ENCODE measurements at places on chromosomes 3 and 15. TPM values are rescaled to one million over a fixed set of nuclear protein-coding genes. Genes with fewer than 3 reads are reported as not detected.
A peak's percentile ranks its signal among the peaks of the same experiment; 100 is the strongest.

The PATL2 gene
- total RNA-seq: not detected

GRCh38 chr3:168828943-168829342 is 733.2 kb upstream of the GOLIM4 start:
- no peak for DNase-seq

GRCh38 chr15:61501815-61502389 is 272.8 kb upstream of the RORA start:
- no peak for DNase-seq

GRCh38 chr3:188270423-188270972 is 116.5 kb downstream of the LPP start:
- DNase-seq: no peak

The VIPR1 gene
- total RNA-seq: 0.35 TPM

The XCR1 gene
- total RNA-seq: not detected

The FAM3D gene
- not detected for total RNA-seq

DNA sequence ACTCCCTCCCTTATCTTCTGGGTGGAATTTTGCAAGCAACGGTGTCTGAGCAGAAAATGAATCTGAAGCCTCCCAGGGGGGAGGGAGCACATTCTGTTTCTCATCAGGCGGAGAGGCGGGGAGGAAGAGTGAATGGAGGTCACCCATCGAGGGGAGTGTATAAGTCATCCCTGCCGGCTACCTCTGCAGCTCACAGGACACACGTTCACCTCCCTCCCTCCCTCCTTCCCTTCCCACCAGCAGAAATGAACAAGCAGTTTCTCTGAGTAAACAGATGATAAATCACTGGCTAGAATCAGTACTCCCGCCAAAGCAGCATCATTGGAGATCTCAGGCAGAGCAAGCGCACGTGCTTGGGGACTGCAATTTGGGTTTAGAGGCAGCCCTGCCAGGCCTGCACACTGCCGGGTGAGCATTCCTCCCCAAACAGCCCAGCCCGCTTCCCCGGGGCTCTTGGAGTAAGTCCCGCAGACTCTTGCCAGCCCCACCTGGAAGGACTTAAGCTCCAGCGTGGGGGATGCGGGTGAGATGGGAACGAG is 38.3 kb downstream of the CPN2 start:
- no peak for DNase-seq

- DNase-seq: no peak
These were observed 1.4 kb downstream of the CD200R1 start for GRCh38 chr3:112973325-112974177.

The ALDH1L1 gene
- total RNA-seq: 0.46 TPM

- DNase-seq: no peak
These were observed 44.3 kb upstream of the ATP2B2 start for GRCh38 chr3:10549617-10550230.

- peak; percentile 3 for DNase-seq
These were observed 92.0 kb downstream of the SNRK start for GRCh38 chr3:43378066-43378935.

GRCh38 chr3:196553551-196553950 is 14.8 kb downstream of the WDR53 start:
- DNase-seq: no peak

DNA sequence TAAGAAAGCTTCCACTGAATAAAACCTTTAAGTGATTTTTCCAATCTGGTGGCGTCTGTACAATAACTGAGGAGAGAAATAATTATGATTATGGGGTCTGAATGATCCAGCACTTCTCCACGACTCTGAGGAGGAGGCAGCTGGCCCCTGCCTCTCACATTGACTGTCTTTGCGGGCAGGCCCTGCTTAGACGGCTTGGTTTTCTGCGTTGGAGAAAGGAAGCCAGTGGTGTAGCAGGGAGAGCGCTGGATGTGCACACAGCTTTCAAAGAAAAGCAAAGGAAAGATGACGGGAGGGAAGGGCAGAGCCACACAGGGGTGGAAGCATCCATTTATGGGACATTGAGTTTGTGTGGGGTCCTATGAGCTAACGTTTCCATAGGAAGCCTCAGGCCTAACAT is 62.5 kb downstream of the MGLL start:
- DNase-seq: no peak

- DNase-seq: no peak
These were observed 94.7 kb upstream of the RNF7 start for GRCh38 chr3:141643391-141643790.

The IGF2BP2 gene
- 11.1 TPM for total RNA-seq

The NUP210 gene
- 52.6 TPM for total RNA-seq

The IGSF11 gene
- not detected for total RNA-seq

DNA sequence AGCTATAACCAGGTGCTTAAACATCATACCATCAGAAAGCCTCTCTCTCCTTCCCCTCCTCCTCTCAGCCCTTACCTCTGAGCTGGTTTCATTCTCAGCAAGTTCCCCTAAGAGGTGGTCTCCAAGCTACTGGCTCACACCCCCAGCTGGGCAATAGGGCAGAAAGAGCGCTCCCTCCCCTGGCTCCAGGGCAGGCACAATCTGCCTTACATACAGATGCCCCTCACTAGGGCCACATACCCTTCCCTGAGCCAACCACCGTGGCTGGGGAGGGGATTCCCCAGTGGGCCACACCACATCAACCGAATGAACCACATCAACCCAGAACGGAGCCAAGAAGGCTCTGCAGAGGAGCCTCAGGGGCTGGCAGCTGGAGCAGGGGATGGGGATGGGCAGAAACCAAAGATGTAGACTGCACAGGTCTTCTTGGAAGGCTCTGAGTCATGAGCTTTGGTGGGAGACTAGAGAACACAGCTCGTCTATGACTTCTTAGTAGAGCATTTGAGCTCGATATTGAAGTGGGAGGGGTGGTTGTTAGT is 4.6 kb upstream of the FBLN2 start:
- DNase-seq: no peak

The ITGA11 gene
- 0.12 TPM for total RNA-seq

- no peak for DNase-seq
These were observed 411.9 kb upstream of the CCDC54 start for GRCh38 chr3:106965307-106965706.

DNA sequence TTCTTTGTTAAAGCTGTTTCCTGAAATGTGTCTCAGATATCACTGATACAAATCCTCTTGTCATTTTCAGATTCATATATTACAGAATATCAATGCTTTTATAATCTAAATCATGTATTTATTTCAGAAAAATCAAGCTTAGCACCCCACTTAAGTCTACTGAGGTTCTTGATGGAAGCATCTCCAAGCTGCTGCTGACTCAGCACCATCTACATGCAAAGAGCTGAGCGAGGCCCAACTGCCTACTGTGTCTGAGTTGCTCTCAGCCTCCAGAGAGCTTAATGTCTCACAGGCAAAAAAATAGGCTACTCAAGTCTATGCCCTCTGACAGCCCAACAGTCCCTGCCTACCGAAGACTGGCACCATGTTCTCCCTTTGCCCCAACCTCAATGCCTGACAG is 29.2 kb upstream of the STIMATE start:
- DNase-seq: no peak

DNA sequence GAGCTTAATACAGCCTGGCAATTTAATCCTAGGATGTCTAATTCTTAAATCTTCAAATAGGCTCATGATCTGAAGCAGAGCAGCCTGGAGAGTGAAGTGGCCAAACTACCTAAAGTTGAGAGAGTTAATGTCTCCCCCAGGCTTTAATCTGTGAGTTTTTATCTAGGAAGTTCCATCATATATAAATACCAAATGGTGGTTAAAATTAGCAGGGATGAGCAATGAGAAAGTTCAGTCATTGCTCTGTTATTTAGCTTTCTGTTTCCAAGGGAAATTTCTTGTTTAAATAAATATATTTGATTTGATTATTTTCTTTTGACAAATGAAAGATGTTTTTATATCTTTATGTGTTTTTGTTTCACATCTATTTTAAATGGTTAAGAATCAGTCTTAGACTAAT is 274.4 kb upstream of the UMPS start:
- DNase-seq: no peak

- no peak for DNase-seq
These were observed 168.4 kb upstream of the ARRDC4 start for GRCh38 chr15:97791824-97792792.

GRCh38 chr15:91885714-91886270 is 32.3 kb downstream of the SLCO3A1 start:
- DNase-seq: no peak

- DNase-seq: no peak
These were observed 19.1 kb downstream of the UBE2E1 start for GRCh38 chr3:23824699-23825444.

The RFX7 gene
- 5.7 TPM for total RNA-seq

DNA sequence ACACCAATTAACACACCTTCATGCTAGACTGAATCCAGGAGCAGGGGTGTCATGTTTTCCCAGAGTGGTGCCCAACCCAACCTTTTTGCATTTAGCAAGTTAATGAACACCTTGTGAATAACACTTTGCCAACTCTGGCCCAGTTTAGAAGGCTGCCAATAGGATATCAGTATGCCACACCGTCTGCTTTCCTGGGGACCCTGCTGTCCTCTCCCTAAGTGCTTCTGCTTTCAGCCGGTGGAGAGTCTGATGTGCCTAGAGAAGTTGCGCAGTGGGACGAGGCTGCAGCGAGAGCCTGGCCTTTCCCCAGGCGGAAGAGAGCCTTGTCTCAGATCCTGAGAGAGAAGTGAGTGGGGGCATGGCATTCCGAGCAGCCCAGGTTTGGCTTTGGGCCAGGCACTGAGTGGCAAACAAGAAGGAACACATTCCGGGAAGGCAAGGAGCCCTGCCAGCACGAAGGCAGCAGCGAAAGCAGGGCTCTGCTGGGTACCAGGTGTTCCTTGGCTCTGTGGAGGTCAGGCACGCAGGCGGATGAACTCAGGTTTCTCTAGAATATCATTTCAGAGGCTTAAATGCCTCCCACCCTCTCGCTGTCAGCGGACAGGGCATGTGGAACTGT is 36.9 kb downstream of the SENP8 start:
- no peak for DNase-seq

The SLC24A5 gene
- not detected for total RNA-seq

The MESP2 gene
- not detected for total RNA-seq

Data from NCI-H460 (cell line).